Right hindlimb (tissue), 1 donor: ENCODE measurements at places on chromosomes 2 and 18.

- DNase-seq = no peak
Observed at GRCh38 chr2:149023091-149023490, 15.4 kb upstream of the LYPD6B start.

- no peak for DNase-seq
Observed at GRCh38 chr2:70115646-70116442, 28.6 kb downstream of the PCBP1 start.

- no peak for DNase-seq
Observed at GRCh38 chr18:58054041-58054781, 10.2 kb downstream of the NEDD4L start.

GRCh38 chr2:9110346-9110884 lies 96.2 kb upstream of the ASAP2 start:
- DNase-seq = no peak
